ENCODE measurements at places on chromosomes 13 and 19. TPM values are rescaled to one million over a fixed set of nuclear protein-coding genes. Genes with fewer than 3 reads are reported as not detected.

DNA sequence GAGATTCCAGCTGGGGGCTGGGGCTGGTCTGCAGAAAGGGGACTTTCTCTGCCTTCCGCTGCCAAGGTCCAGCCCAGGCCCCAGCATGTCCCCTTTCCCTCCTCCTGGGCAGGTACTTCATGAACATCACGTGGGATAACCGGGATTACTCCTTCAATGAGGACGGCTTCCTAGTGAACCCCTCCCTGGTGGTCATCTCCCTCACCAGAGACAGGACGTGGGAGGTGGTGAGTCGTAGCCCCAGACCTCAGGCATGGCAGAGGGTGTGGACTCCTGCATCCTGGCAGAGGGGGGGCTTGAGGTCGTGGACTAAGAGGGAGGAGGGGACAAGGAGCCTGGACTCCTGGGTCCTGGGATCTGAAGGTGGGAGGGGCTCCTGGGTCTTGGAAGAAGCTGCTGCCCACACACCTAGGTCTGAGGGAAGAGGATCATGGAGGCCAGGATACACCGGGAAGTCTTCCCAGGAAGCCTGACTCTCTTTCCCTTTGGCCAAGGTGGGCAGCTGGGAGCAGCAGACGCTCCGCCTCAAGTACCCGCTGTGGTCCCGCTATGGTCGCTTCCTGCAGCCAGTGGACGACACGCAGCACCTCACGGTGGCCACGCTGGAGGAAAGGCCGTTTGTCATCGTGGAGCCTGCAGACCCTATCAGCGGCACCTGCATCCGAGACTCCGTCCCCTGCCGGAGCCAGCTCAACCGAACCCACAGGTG, 20.6 kb downstream of the GRIN2D start:
- no peak overlapping the region for H3K27ac ChIP-seq
- peaks cover 3% of the 10 kb centered on the region for H3K27me3 ChIP-seq
- peak; percentile 74 for DNase-seq

GRCh38 chr13:107375701-107376340, 807.9 kb upstream of the ARGLU1 start:
- H3K36me3 ChIP-seq, result no peaks in the 10 kb centered on the region
- no peak for DNase-seq
- no peaks in the 10 kb centered on the region for H3K27me3 ChIP-seq
- H3K4me1 ChIP-seq, result peaks cover 16% of the 10 kb centered on the region
- H3K27ac ChIP-seq, result no peak overlapping the region

Gene PTPRH
- 1.1 TPM for total RNA-seq

Gene PROSER1
- total RNA-seq, result 13.4 TPM

Measured in osteoblast (primary cell).